Right kidney (tissue), 9 donors: ENCODE measurements at places on chromosomes 5 and 9.

DNA sequence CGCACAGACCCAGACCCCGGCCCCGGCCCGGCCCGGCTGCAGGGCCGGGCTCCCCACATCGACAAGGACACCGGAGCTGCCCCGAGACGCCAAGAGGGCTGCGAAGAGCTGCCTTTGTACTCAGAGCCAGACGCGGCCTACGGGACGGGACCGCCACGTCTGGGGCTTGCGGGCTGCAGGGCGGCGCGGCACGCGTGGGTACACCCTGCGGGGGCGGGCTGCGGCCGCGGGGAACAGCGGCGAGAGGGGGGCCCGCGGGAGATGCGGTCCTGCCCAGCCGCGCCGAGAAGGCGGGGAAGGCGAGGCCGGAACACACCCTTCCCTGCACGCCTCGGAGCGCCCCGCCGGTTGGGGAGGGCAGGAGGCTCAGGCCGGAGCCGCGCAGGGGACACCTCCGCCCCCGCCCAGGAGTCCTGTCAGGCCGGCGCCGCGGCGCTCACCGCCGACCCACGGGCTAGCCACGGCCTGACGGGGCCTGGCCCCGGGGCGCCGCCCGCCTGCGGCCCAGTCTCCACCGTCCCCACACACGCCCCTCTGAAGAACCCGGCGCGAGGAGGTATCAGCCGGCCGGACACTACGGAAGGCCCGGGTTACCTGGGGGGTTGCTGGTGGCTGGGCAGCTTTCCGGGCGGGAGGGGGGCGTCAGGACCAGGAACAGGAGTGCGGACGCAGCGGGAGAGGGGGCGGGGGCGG is 478 bp downstream of the RAB14 start:
- DNase-seq = peak; percentile 77

DNA sequence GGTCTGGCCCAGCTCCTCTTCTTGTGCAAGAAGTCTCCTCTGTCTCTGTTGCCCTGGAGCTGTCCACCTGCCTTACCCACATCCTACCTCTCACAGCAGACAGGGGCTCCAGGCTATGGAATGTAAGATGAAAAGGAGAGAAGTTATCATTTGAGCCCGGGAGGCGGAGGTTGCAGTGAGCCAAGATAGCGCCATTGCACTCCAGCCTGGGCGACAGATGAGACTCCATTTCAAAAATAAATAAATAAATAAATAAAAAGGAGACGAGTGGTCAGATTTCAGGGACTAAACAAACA is 37.5 kb upstream of the DENND4C start:
- no peak for DNase-seq

DNA sequence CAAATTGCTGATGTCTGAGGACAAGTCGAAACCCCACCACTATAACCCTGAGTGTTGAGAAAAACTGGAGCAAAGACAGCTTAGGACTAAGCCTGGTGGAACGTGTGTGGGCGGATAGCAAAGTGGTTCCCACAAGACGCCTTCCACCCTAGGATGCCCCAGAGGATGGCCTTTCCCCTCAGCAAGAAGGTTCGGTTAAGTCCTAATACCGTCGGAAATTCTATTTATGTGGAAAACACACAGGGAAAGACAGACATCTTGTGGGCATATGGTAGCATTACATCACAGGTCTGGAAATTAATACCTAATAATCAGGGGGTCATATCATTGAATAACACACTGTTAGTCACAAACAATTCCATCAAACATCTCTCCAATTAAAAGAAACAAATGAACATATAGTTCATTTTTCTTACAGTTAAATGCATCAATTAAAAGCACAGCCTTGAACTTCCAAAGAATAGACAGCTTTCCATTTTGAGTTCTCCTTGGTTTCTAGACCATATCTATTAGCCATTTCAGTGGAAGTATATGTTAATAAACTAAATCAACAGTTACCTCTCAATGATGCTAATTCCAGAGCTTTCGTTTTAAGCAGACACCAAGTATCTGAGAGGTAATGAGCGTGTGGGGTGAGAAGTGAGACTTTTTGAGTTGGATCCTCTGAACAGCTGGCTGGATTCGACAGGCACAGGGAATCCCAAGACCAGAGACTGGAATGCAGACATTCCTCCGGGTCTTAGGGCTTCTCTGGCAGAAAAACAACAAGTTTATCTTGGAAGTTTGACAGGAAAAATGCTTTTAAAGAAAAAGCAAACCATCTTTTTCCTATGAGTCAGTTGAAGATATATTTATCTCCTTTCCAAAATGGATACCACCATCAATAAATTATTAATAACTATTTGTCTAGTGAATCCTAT is 2.9 kb upstream of the ICE1 start:
- DNase-seq = peak; percentile 39

GRCh38 chr5:78269088-78269703 is 25.3 kb downstream of the AP3B1 start:
- no peak for DNase-seq

DNA sequence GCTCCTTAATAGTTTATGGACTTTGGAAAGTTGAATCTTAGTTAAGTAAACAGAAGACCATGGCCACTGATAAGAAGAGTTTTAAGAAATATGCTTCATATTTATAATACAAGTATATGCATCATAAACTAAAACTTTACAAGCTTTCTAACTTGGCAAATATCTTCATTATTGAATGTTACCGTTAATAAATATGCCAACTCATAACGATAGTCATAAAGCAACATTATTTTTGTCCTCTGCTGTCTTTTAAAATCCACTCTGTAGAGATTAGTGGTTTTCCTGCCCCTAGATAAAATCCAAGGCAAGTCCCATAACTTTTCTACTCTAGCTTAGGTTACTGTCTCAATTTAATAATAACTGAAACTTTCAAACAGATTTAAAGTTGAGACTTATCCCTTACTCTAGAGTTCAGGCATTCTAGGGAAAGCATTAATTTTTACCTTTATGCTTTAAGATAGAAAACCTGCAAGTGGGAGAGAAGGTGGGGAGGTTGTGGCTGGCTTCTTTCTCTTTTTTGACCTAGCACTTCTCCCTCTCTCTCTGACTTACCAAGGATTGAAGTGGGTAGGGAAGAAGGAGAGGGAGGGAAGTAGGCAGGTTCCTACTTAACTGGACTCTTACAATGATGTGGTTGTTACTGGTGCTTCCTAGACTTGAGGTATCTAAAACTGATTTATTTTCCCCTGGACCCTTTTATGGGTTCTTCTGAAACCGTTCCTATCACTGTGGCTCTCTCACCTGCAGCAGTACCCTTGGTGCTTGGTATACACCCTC is 29.6 kb downstream of the RNF145 start:
- no peak for DNase-seq

- peak; percentile 29 for DNase-seq
These were observed 3.7 kb upstream of the PAPPA start for GRCh38 chr9:116149844-116150243.

- peak; percentile 37 for DNase-seq
These were observed 10.3 kb downstream of the GBGT1 start for GRCh38 chr9:133153227-133154096.
